ENCODE measurements at places on chromosomes 6 and 20.

DNA sequence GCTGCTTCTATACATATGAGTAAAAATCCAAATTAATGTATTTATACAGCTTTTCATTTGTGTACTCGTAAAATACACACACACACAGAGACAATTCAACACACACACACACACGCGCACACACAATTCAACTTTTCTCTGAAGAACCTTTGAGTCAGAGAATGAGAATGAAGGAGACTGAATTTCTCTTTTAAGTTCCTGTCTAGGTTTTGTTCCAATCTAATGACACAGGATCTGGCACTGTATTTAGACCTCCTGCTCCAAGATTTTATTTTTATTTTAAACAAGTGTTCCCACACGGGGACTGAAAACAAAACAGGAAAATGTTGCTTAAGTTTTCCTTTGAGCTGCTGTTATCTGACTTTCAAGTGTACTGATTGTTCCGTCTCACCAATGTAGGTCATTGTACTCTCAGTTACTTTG is 250.8 kb downstream of the LAMA2 start:
- no peak for DNase-seq

GRCh38 chr6:44737341-44737740 is 349.8 kb downstream of the CDC5L start:
- no peak for DNase-seq

- DNase-seq, result no peak
Measured at GRCh38 chr20:58991715-58992114, 10.7 kb downstream of the NELFCD start.

- DNase-seq, result no peak
Measured at GRCh38 chr20:51532577-51533191, 9.8 kb downstream of the NFATC2 start.

DNA sequence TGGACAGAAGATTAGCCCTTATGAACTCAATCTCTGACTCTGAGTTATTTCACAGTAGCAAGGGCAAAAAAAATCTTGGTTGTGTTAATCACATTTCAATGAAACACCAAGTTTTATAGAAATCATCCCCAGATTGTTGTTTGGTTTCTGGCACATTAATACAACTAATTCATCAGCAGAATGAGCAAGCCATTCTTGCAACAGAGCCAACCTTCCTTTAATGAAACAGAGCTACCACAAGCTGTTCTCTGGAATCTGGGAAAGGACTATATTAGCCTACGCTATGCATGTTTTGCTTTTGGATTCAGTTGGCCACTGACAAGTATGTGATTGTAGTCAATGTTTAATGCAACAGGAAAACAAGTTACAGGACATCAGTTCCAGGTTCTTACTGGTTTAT is 13.8 kb upstream of the POPDC3 start:
- DNase-seq, result no peak

DNA sequence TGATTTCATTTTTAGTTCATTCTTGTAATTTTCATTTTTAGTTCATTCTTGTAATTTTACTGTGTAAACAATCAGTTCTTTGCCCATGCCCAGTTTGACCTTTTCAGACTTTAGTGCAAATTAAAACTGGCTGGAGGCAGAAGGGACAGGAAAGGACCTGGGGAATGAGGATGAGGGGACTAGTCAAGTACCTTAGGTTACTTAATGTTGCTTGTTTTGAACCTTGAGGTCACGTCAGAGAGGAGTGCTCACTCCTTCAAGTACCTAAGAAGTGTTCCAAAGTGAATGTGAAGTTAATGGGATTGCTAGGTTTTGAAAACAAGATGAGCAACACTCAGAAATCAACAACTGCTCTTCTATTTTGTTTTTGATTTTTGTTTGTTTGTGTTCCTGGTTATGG is 82.5 kb downstream of the FOXO3 start:
- DNase-seq, result no peak

Measured in hematopoietic multipotent progenitor cell treated with erythropoietin and hydrocortisone succinate and interleukin-3 and kit ligand, for 6 days (in vitro differentiated cells).